ENCODE measurements at places on chromosomes 12 and 14. TPM values are rescaled to one million over a fixed set of nuclear protein-coding genes. Genes with fewer than 3 reads are reported as not detected.

DNA sequence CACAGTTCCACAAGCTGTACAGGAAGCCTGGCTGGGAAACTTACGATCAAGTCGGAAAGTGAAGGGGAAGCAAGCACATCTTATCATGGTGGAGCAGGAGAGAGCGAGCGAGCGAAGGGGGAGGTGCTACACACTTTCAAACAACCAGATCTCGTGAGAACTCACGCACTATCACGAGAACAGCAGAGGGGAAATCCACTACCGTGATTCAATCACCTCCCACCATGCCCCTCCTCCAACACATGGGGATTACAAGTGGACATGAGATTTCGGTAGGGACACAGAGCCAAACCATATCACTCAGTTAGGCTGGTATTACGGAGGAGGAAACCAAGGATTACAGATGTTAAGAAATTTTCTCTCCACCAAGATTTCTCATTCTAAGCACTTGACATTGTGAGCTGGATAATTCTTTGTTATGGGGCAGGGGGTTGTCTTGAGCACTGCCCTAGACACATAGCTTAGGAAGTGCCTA is 262.0 kb upstream of the G2E3 start:
- DNase-seq = no peak

The KRT75 gene
- not detected for total RNA-seq

GRCh38 chr12:40632171-40632570 is 60.1 kb upstream of the CNTN1 start:
- DNase-seq = no peak

DNA sequence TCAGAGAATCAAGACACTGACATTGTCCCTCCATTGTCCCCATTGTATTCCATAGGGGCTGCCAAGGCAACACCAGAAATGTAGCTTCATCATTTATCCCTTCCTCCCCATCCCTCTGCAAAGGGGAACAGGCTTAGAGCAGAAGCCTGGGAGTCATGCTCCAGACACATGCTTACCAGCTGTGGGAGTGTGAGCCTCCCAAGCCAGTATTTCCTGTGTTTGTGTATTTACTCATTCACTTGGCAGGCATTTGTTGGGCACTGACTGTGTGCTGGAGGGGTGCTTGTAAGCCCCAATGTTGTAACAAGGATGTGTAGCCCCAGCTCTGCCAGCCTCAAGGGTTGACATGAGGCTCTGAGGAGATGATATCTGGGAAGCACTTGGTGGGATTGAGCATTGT is 46.0 kb upstream of the TCL1A start:
- DNase-seq = no peak

The EIF2B2 gene
- 39.2 TPM for total RNA-seq

DNA sequence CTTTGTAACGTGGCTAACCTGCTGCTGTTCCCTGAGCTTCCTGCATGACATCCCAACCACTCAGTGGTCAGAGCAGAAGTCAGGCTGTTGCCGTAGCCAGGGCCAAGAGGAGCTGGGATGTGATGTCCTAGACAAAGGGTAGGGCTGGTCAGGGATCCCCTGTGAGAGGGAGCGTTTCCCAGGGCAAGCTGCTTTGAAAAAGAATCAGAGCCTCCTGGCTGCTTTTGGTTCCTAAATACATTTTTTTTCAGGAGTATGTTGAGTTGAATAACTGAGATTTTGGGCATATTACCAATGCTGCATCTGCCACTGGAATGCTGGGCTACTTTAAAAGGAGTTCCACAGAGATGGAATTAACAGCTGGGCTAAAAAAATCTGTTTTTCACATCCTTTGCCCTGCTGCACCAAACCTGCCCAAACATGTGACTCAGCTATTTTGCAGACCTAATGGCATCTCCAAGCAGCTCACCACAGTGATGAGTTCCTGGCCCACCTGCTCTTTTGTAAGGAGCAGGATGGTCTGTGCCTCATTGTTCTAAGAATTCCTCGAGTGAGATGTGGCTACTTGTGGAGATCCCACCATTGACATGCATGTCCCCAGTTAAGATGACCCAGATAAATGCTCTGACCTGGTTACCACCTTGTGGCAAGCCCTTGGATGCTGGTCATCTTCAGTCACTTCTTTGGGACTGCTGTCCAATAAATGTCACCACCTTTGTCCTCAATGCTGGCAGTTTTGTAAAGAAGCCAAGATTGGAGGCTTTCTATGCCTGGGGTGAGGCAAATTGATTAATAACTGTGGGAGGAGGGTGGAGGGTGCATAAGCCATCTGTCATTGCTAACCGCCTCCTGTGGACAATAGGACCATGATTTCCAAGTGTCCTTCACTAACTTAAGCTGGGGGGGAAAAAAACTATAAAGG is 24.1 kb downstream of the ANKRD13A start:
- no peak for DNase-seq

- no peak for DNase-seq
Measured at GRCh38 chr14:90114554-90114953, 52.8 kb downstream of the KCNK13 start.

GRCh38 chr12:30000401-30000800 is 216.7 kb upstream of the TMTC1 start:
- no peak for DNase-seq

DNA sequence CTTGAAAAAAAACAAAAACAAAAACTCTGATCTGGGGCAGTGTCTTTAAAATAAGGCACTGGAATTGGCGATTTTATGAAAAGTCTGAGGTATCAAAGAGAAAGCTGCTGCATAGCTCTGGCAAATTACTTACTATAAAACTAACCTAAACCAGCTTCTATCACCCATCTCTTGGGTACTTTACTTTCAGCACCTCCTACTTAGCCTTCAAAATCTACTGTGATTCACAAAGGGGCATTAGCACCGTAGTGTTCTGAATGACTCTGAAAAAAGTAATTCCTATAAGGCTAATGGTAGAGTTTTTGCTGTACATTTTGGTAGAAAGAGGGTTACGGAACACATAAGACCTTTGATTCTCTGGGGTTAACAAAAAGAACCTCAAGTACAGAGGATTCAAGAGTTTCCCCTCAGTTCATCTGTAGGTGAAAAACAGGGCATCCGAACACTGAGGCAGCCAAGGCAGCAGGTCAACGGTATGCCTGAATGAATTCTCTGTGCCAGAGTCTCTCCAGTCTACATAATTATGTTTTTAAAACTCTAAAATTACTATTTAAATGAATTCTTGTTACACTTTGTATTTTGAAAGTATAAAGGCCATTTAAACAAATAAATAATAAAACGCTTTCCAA is 101.5 kb downstream of the ELK3 start:
- DNase-seq = no peak

DNA sequence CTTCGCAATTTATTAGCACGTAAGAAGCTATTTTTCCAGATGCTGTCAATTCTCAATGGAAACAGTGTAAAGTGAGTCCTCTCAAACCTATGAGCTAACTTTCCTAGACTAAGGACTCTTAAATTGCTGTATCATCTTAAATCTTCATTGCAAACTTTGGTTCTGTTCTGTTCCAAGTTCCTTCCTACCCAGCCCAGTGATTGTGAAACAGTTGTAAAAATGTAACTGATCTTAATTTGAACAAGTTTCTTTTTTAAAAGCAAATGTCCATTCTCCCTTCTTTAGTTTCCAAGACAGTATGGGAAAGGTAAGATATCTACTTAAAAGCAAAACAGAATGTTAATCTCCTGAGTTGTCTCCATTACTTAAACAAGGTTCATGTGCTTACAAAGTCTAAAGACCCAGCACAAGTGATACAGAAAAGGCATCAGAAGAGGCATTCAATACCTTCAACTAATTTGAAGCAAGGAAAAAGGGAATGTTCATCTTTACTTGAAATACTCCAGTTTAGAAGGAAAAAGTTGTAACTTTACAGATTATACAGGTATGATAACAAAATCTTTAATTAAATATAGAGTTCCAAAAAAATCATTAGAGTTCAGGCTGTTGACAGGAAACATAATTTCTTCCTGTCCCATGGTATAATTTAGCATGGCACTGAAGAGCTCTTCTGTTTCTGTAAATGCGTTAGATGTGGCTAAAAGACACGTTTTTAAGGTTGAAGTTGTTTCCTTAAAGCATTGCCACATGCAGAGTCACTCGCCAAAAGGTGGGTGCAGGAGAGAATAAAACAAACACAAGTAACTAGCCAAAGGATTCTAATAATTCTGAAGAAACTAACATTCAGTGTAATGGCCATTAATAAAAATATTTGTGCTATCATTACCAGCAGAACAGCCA is 101.5 kb upstream of the USP15 start:
- no peak for DNase-seq

DNA sequence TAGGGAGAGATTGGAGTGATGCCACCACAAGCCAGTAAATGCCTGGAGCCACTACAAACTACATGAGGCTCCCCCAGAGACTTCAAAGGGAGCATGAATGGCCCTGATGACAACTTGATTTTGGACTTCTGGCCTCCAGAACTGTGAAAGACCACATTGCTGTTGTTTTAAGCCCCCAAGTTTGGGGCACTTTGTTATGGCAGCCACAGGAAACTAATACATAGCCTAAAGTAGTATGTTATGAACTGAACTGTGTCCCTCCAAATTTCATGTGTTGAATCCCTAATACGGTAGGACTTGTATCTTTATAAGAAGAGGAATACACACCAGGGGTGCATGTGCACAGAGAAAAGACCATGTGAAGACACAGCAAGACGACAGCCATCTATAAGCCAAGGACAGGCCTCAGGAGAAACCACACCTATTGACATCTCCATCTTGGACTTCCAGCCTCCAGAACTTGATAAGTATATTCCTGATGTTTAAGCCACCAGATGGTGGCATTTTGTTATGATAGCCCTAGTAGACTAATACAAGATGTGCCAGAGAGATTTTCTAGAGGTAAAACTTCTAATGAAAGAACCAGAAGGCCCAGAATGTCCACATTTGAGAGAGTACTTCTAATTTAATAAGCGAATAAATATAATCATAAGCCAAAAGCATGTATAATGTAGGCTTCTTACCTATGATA is 127.1 kb upstream of the BMP4 start:
- no peak for DNase-seq

DNA sequence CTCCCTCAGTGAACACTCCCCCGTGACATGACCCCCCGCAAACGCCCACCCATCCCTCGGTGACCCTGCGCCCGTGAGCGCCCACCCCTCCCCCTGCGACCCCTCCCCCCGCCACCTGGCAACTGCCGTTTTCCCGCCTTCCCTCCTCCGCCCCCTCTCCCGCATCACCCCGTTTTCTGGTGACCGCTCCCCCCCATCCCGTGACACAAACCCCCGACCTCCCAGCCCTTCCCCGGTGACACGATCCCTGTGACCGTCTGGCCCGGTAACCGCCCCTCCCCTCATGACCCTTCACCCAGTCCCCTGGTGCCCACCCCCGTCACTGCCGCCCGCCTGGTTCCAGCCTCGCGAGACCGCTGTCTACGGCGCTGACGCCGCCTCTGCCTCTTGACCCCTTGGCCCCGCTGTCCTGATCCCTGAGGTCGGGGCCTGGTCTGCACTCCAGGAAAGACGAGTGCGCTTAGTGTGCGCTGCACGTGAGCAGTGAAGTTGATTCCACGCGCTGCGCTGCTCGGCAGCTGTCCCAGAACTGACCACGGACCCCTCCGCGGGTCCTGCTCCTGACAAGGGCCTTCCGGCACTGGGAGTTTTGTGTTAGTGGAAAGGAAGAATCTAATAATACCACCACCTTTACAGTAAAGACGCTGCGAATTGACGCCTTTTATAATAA is 59.4 kb downstream of the DDX51 start:
- peak; percentile 56 for DNase-seq

- DNase-seq = no peak
Measured at GRCh38 chr14:105072892-105073719, 7.9 kb upstream of the GPR132 start.

The TIGAR gene
- 14.3 TPM for total RNA-seq
